A673 (cell line): ENCODE measurements at places on chromosomes 12 and 14.

DNA sequence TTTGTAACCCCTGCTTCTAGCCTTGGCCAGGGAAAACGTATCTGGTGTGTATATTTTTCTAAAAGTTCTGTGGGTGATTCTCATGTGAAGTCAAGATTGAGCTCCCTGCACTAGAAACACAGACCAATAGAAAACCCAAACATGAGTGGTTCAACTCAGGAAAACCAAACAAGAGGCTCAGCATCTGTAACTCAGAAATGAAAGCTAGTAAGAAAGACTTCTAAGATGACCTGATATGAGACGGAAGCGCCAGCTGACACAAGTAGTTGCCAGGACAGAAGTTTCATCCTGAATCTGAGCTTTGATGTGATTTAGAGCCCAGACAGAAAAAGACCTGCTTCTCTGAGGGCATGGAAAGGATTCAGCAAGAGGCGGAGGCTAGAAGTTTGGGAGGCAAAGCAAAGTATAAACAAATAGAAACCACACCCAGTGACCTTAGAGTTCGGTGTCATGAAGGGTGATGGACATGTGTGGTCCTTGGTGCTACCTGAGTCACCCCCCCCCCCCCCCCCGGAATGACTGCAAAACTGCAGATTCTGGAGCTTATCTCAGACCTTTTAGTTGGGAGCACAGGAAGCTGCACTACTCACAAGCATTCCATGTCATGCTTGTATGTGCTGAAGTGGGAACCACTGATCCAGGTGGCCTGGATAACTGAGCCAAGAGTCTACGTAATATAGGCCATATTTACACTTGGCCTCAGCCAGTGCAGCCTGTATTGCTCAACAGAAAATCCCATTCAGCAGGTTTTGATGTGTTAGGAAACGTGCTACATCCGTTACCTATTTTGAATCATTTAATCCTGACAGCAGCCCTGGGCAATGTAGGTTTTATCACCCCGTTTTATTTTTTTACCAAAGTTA is 191.3 kb downstream of the ANO6 start:
- no peak for DNase-seq

DNA sequence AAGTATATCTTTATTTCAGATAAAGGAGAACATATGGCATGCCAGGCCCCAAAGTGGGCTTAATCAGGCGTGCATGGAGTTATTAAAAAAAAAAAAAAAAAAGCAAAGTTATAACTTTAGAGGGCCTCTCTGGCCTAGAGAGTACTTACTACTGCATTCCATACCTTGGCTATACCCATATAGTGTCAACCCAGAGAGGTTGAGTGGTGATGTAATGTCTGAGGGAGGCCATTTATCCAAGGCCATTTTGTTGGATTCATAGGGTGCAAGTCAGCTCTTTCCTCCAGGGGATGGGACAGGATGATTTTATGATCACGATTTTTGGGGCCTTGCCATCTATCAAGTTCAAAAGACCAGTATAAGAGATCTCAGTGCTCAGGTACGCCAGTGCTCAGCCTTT is 66.4 kb downstream of the DCAF5 start:
- DNase-seq: no peak

- DNase-seq: no peak
Measured at GRCh38 chr12:195951-196350, 18.0 kb downstream of the SLC6A12 start.

DNA sequence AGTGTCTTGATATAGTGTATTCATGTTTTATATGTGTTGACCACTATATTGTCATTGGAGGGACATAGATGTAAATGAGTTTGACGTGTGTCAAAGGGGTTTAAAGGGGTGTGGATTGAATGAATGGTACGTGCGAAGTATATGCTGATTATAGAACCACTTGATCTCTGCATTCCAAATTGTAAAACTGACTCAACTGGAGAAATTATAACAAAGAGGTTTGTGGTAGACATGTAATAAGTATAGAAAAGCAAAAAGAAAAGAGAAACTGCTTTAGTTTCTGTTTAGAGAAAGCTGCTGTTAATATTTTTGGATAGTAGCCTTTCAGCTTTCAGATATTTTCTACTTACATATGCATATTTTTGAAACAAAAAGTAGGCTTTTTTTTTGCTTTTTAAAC is 8.9 kb upstream of the MYRFL start:
- no peak for DNase-seq

- no peak for DNase-seq
Measured at GRCh38 chr12:48946205-48946604, 11.1 kb downstream of the ARF3 start.

- DNase-seq: no peak
Measured at GRCh38 chr12:107369006-107369405, 275.7 kb upstream of the CRY1 start.

DNA sequence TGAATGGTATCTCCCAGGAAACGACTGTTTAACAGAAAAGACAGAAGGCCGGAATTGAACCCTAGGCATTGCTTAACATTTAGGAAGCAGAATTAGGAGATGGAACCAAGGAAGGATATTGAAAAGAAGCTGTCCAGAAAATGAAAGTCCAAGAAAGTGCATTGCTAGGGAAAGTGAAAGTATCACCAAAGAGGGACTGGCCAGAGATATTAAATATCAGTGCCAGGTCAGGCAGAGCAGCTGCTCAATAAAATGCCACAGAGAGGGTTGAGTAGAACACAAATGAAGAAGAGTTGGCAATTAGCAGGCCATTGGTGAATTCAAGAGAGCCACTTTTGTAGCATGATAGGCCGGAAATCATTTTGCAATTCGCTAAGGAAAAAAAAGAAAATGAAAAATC is 101.6 kb downstream of the CFAP54 start:
- no peak for DNase-seq

- DNase-seq: no peak
Measured at GRCh38 chr14:22623047-22623446, 21.1 kb downstream of the OR6J1 start.

GRCh38 chr12:88571543-88571942 is 8.7 kb downstream of the KITLG start:
- DNase-seq: no peak

DNA sequence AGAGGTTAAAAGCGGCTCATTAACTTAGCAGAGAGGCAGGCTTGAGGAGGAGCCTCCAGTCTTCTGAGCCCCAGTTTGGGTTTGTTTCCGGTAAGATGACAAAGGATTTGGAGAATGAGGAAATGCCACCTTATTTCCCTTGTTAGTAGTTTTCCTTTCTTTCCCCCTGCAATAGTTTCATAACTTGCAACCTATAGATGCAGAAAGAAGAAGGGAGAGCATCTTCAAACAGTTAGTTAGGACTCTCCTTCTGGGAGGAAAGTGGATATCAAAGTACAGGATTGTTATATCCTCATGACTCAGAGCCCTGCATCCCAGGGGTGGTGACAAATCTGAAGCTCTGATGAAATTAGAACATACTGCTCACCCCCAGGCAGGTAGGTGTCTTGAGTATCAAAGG is 180.7 kb upstream of the SLC38A2 start:
- peak; percentile 51 for DNase-seq

DNA sequence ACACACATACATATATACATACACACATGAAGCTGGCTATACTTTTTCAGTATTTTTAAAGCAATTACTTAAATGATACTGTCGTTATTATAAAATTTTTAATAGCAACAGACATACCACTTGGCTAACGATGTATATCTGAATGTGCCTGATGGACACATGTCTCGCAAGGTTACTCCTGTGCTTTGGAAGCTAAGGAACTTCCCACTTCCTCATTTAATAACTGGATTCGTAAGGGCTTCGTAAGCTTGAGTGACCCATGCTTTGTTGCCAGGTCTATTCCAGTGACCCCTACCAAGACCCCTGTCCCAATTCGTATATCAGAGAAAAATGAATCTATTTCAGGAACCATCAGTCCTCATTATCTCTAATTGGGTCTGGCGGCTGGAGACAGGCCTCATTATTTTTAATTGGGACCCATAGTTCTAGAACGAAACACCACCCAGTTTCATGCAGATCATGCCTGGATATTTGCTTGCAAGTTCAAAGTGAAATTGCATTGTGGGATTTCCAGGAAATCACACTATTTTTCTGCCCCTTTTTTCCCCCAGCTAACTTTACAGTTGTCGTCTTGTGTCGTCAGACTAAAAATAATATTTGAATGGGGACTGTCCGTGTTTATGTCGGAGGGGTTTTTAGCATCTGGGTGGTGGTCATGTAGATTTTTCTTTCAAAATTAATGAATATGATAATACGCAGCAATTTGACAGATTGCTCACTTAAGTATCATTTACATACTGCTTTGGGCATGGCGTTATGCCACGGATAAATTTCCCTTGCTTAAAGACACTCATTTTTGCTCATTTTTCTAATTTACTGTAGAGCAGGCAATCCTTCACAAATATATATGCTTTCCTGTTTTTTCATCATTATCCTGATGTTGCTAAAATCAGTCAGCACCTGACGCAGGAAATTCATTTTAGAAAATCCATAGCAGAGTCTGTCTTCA is 17.1 kb upstream of the MYO1H start:
- DNase-seq: no peak

GRCh38 chr12:10540776-10541205 is 35.1 kb downstream of the EIF2S3B start:
- no peak for DNase-seq

- DNase-seq: no peak
Measured at GRCh38 chr14:64711039-64711438, 6.8 kb downstream of the PLEKHG3 start.

DNA sequence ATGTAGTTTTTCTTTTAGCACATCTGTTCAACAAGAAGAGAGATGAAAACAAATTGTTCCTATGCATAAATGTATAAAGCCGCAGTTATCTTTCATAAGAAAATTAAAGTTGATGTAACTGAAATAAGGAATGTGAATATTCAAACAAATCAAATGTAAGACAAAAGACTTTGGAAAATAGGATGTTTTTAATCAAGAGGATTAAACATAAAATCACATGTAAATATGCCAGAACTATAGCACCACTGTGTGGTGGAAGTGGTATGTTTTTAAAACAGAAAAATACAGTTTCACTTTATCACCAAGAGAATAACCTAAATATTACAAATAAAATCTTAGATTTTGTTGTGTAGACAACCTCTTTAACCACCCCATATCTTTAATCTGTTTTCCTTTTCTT is 40.4 kb downstream of the CAPS2 start:
- peak; percentile 28 for DNase-seq
